ENCODE measurements at places on chromosomes 3 and 15.

DNA sequence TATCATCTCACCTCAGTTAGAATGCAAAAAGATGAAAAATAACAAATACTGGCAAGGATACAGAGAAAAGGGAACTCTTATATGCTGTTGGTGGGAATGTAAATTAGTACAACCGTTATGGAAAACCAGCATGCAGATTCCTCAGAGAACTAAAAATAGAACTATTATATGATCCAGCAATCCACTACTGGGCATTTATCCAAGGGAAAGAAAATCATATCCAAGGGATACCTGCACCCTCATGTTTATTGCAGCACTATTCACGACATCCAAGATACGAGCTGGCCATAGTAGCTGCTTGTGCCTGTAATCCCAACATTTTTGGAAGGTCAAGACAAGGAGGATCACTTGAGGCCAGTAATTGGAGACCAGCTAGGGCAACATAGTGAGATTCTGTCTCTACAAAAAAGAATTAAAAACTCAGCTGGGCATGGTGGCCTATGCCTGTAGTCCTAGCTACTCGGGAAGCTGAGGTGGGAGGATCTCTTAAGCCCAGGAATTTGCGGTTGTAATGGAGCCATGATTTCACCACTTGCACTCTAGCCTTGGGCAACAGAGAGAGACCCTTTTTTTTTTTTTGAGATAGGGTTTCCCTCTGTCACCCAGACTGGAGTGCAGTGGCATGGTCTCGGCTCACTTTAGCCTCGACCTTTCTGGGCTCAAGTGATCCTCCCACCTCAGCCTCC, 26.6 kb downstream of the USP50 start:
- no peak for DNase-seq

DNA sequence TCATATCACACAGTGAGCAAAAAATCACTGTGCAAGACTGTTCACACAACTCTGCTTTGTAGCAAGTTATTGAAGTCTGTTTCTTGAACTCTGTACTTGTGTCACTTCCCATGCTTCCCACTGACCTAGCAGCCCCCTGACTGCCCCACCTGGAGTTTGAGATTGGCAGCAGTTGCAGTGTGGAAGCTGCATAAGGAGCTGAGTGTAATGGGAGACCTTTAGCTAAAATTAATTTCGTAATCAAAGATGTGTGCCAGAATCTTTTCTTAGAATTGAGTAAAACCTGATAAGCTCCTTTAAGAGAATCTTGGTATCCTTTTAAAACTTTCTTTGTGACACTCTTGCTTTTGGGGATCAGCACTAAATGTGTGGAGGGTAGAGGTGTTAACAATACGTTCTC, 42.8 kb downstream of the NKIRAS1 start:
- DNase-seq, result no peak

DNA sequence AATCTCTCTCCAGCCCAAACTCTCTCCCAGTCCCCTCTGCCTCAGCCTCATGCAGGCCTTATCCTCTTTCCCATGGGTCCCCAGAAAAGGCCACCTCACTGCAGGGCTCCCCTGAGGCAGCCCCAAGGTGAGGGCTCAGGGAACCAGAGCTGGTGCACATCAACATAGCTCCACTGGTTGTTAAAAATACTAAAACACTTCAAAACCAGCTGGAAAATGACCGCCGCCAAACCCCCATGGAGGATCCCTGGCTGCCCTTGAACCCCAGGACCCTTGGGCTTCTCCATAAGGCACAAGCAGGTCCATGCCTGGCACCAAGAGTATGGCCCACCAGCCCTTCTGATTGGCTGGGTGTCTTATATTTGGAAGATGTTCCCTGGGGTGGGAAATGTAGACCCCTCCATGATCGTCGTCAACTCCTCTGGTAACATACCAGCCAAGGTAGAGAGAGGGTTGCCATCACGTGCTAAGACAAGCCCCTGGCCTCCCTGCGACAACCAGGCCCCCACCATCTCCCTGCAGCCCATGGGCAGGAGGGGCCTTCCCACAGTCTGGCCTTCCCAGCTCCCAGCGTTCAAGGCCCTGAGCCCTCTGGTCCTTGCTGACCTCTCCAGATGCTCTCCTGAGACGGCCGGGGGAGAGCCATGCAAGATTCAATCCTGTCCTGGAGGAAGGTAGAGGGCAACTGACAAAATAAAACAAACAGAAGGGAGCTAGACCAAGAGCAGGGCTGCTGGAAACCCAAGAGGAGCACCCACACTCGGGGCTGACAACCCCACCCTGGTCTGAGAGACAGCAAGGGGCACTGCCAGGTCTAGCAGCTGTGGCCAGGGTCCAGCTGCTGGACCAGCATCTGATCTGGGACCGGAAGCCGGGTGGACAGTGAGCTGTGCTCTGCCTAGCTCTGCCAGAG, 132.1 kb upstream of the PRR20G start:
- no peak for DNase-seq

- no peak for DNase-seq
Observed at GRCh38 chr3:177878192-177878591, 658.0 kb upstream of the KCNMB2 start.

DNA sequence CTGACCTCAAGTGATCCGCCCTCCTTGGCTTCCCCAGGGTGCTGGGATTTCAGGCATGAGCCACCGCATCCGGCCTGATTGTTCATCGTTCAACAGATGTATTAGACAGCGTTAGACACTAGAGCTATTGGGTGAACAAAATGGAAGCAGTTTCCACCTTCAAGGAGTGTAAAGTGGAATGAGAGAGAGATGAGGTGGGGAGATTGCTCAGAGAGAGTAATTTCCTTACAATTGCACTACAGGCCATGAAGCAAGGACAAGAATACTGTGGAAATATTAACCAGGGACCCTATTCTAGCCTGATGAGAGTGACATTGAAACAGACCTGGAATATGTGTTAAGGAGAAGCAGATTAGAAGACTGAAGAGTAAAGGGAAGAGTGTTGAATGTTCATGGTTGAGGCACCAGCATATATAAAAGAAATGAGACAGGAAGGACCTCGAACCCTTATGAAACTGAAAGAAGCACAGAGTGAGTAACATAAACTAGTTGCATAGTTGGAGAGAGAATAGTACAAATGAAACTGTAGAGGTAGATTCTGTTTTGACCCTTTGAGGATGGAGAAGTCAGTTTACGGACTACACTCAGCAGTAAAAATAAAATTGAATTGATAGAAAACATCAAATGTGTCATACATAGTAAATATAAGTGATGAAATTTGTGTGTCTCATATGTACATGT, 7.2 kb downstream of the RTF1 start:
- DNase-seq, result no peak

DNA sequence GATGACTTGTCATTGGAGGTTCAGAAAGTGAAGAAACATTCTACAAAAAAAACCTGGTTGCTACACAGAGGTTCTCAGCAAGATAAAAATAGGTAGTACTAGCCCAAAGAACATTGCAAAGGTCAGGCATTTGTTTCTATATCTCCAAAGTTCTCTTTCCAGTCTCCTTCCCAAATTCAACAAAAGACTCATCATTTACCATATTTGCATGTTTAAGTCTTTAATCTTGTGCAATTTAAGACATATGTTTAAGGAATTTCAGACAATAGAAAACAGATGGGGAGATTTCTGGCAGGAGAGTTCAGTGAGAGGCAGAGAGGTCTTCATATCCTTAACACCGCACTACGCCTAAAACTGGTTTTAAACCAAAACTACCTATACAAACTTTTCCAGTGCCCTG, 173.8 kb upstream of the THBS1 start:
- no peak for DNase-seq

DNA sequence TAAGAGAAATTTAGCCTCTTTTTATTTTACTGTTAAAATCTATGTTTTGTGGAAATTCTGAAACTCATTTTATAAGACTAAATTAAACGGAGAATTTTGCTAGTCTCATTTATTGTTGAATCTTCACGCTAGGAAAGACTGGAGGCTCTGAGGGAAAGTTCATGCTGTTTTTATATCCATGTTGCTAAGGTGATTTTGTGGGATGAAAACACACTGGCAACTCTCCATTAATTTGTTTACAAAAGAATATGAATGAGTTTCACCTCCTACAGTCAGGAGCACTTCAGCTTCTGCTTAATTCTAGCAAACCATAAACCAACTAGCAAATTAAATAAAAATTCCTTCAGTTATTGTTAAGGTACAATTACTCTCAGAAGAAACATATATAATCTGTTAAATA, 195.4 kb downstream of the RAP2B start:
- DNase-seq, result peak; percentile 89

DNA sequence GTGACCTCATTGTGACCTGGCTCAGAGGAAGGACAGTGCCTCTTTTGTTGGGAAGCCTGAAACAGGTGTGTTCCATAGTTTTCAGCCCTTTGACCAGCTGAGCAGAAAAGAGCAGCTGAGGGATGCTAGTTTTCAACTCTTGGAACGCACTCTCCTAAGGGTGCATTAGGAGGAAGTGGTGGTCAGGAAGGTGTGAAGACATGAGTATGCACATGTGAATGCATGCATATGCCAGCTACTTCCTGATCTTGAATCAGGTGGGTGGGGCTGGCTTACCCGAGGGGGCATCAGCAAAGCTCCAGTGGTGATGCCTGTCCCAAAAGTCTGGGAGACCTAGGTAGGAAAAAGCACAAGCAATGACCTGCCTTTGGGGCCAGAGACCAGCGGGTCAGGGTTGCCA, 23.3 kb upstream of the CEMIP start:
- DNase-seq, result no peak

GRCh38 chr3:64188810-64189560, 36.3 kb downstream of the PRICKLE2 start:
- DNase-seq, result no peak

DNA sequence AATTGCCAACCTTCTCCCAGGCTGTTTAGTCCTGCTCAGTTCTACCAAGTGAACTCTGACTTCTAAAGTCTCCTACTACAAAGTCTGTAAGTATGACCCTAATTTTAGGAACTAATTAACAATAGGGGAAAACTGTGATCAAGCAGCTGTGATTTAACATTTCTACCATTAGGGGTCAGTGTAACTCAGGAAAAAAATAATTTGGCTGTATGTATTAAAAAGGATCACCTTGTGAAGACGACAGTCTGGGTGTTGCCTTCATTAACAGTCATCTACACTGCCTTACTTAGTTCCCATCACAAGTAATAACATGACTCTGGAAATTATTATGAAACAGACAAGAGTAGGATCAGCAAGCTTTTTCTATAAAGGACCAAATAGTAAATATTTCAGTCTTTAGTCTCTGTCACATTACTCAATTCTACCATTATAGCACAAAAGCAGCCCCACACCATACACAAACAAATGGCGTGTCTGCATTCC, 4.2 kb upstream of the NPHP3 start:
- peak; percentile 84 for DNase-seq

DNA sequence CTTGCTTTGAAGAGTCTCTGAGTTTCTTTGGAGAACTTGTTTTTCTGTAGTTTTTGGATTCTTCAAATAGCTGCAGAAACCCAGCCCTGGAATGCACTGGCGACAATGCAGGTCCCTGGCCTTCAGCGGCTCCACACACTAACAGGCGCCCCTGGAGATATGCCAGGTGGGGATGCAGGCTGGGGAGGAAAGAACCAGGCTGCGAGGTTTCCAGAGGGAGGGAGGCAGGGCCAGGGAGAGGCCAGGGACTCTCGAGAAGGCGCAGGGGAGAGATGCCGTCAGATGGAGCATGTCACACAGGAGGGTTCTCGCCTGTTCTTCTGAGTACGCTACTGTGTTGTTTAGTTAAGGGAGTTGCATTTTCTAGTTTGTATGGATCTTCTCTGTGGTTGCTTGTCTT, 283.1 kb downstream of the GABRG3 start:
- no peak for DNase-seq

GRCh38 chr3:172905451-172905850, 154.9 kb downstream of the ECT2 start:
- no peak for DNase-seq

GRCh38 chr15:90138071-90138833, 36.0 kb upstream of the IDH2 start:
- DNase-seq, result no peak

GRCh38 chr15:79535536-79535935, 103.4 kb downstream of the MINAR1 start:
- no peak for DNase-seq

- no peak for DNase-seq
Observed at GRCh38 chr15:68494573-68495110, 62.7 kb upstream of the ITGA11 start.

DNA sequence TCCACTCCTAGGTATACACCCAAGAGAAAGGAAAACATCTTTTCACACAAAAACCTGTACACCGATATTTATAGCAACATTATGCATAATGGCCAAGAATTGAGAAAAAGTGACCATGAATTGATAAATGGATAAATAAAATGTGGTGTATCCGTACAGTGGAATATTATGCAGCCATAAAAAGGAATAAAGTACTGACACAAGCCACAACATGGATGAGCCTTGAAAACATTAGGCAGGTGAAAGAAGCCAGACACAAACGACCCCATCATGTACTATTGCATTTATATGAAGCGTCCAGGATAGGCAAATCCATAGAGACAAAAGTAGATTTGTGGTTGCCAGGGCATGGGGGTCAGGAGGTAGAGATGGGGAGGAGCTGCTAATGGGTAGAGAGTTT, 64.2 kb upstream of the SLC6A6 start:
- DNase-seq, result no peak

DNA sequence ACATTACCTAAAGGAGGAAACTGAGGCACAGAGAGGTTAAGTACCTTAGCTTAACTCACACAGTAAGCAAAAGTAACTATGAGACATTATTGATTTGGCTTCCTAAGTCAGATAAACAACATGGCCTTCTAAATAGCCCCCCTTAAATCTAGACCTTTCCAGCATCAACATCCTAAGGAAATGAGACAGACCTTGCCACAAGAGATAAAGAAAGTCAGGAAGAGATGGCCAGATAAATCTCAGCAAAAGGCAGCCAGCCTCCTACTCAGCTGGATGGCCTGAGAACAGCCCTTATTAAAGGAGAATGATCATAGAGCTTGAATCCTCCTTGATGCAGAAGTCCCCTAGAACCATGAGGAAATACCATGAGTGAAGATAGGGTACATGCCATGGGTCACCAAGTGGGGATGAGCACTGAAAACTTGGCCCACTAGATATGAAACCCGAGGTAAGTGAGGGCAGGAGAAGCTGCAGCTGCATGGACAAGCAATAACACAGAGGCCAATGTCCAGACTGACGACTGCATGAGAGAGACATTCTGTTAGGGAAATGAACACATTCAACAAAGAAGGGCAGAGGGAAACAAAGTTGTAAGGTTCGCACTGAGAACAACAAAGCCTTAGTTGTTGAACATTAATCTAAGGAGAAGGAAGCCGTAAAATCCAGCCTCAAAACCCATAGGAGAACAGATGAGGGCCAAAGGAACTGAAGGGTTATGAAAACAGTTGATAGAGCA, 69.6 kb downstream of the ZIC4 start:
- DNase-seq, result no peak

- no peak for DNase-seq
Observed at GRCh38 chr15:33547876-33548275, 237.1 kb downstream of the RYR3 start.

DNA sequence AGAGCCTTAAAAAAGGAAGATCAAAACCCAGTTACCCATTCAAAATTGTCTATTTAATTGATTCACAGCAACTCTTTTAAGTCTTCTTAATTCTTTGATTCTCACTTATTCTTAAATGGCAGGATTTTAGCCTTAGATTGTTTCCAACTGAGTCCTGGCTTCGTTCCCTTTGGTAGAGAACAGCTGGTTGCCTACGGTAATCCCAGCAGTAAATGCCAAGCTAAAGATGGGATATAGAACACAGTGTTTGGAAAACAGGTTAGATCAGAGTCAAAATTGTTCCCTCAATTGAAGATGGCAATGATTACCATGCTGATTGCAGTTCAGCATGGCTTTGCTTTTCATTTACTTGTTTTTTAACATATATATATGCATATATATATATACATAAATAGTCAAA, 300.9 kb downstream of the PYDC2 start:
- DNase-seq, result no peak

- DNase-seq, result no peak
Observed at GRCh38 chr3:72839057-72839456, 9.2 kb downstream of the SHQ1 start.
